KG1 (cell line): ENCODE measurements at places on chromosomes 7 and 10.

- DNase-seq: peak; percentile 62
Observed at GRCh38 chr10:100286051-100287033, at the start of gene BLOC1S2. Gene BLOC1S2, minus strand, starts transcription at chr10:100286680. Its CDS starts 21 bp downstream, at chr10:100286659.

GRCh38 chr10:24333736-24334135 is 124.8 kb downstream of the KIAA1217 start:
- no peak for DNase-seq

DNA sequence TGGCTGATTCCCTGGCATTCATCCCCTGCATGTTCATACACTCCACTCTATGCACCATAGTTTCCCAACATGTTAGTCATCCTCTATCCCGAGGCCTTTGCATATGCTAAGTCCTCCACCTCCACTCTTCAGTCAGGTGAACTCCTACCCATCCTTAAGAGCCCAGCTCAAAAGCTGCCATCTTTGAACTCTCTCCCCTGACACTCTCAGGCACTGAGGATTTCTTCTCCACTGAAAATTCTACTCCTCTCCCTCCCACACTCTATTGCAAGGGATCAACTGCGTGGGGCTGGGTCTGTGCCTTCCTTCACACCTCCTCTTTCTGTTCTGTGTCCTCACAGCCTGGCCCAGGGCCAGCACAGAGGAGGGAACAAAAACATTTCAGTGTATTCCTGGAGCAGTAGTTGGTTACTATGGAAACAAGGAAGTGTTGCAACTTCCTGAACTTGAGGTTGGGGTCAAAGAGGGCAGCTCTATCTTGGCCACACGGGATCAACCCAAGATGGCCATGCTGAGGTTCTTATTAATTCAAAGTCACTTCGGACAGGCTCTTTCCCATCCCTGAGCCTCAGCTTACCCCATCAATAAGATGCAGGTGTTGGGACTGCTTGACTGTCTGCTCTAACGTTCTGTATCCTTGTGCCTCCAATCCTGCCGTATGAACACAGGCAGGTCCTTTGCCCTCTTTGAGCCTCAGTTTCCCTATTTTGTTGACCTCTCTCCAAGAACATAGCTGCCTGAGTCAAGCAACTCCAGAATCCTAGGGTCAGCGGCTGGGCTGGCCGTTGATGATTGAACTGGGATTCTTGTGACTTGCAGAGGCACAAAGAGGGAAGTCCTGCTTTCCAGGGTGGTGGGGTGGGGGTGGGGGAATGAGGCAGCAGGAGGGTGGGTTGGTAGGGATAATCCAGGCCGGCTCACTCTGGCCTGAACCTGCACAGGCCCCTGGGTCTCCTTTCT is 15.5 kb downstream of the ZMIZ1 start:
- peak; percentile 60 for DNase-seq

DNA sequence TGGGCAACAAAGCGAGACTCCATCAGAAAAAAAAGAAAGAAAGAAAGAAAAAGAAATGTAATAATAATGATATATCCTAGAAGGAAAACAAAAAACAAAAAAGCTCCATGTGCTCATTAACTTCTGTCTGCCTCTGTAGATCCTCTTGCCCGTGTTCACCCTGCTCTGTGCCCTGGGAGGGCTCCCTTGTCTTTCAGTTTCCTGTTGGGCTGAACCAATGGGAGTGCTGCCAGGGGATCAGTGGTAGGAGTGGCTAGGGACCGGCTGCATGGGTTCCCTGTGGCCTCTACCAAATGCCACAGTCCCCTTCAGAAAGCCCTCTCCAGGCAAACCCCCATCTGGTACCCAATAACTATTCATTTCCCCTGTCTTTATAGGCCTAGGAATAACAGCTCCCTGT is 51.8 kb upstream of the PARD3 start:
- DNase-seq: no peak

DNA sequence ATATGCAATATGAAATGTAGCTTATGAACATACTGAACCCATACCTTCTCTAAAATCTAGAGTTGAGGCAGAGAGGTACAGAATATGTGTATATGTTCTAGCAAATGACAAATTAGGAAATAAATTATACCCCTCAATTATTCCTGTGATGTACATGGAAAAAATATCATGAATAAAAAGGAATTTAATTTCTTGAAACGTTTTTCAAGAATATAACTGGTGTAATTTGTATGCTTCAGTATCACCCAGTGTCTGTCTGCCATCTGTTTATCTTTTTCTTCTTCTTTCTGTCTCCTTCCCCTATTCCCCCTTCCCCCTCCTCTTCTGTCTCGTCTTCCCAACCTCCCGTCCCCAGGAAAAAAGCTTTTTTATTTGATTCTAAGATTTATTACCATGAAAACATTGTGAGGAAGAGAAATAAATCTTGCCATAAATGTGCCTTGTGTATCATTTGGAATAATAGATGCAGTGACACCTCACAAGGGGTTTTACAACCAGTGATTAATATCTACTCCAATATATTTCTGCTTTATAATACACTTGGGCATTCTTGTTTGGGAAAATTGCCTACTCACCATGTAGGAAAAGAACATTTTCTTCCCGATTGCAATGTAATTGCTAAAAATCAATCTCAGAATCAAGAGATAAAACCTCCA is 12.2 kb downstream of the LANCL2 start:
- no peak for DNase-seq

GRCh38 chr7:127619681-127620405 is 1.9 kb upstream of the PAX4 start:
- DNase-seq: no peak

DNA sequence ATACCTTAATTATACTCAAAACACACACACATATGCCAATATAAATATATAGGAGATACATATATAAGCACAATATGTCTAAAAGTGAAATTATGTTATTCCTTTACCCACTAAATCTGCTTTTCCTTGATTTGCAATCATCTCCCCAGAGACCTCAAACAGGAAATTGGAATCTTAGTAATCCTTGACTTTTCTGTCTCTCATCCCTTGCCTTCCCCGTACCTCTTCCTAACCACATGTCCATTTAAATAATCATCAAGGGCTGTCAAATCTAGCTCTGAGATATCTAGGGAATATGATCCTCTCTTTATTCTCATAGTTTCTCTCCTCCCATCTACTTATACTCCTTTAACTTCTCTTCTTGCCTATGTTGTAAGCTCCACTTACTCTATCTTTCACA is 336.6 kb downstream of the HGF start:
- DNase-seq: no peak

DNA sequence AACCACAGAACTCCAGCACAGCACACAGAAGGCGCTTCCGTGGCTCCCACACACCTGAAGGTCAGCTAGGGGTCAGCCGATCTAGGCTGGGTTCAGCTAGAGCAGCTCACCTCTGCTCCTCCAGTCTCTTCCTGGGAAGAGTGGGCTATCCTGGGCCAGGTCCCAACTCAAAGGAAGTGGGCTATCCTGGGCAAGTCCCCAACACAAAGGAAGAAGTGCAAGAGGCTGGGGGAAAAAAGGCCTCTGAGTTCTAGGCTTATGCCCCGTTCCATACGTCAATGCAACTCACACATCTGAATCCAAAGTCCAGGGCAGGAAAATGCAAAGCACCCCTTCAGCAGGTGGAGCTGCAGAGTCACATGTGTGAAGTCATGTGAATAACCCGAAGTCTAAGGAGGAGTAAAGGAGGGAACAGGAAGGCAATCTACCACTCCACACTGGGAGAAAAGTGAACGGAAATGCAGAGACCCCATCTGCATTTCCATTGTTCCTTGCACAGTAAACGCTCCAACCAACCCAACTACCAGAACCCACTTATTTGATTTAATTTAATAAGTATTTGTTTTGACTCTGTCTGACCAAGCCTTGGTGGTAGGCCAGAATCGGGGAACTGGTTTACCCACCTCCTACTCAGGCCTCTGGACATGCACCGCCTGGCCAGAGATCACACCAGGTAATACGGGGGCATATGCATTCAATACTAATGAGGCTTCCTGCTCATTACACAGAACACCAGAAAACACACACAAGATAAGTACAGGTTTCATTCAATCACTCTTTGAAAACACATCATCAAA is 95.5 kb upstream of the RNF32 start:
- DNase-seq: no peak

DNA sequence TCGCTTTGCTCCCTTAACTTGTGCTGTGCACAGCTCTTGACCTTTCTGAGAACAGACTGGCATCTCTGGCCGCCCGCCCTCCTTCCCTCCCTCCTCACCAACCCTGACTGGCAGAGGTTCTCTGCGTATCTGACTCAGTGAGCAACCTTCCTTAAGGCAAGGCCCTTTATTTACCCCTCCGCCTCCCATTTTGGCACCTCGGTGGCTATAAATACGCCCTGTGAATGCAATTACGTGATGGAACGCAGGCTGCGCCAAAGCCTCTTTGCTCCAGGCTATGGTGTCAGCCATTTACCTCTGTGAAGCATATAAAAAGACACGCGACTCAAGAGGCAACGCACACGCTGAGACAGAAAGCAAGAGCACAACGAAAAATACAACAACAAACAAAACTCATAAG is 764.3 kb downstream of the SUGCT start:
- DNase-seq: no peak

- no peak for DNase-seq
Observed at GRCh38 chr10:115056186-115056585, 37.0 kb upstream of the ATRNL1 start.

- no peak for DNase-seq
Observed at GRCh38 chr10:132627666-132628531, 90.3 kb downstream of the INPP5A start.

- DNase-seq: no peak
Observed at GRCh38 chr7:51356849-51357516, 40.4 kb upstream of the COBL start.

- DNase-seq: no peak
Observed at GRCh38 chr10:48254750-48255512, 19.6 kb downstream of the FRMPD2 start.

GRCh38 chr10:66799474-66799873 is 126.4 kb upstream of the LRRTM3 start:
- no peak for DNase-seq

GRCh38 chr10:63758080-63758479 is 236.9 kb downstream of the REEP3 start:
- DNase-seq: no peak

GRCh38 chr10:126315494-126316177 is 72.6 kb downstream of the ADAM12 start:
- no peak for DNase-seq
